Activated CD8-positive, alpha-beta memory T cell treated with anti-CD3 and anti-CD28 coated beads for 48 hours (primary cell): ENCODE measurements at places on chromosomes 2 and 18.

DNA sequence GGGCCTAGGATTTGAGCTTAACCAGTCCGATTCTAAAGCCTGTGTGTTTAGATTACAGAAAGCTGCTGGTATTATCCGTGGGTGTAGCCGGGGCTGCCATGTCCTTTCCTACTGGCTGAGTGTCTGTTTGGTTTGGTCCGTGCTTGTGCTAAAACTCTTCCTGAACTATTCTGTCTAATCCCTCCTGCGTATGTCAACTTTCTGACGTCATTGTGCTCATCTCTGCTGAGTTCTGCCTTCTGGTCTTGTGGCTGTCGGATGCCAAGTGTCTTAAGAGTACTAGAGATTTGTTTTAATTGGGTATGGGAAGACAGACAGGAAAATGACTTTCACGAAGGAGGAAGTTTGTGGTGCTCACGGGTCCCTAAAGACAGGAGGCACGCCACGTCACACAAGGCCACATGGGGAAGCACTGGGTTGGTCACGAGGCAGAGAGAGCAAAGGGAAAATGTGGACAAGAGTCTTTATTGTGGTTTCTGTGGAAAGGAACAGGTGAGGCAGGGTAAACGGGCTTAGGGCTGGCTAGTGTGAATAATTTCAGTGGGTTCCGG lies 31.8 kb upstream of the NTSR2 start:
- DNase-seq = no peak

GRCh38 chr18:36635414-36636096 lies 193.2 kb downstream of the TPGS2 start:
- no peak for DNase-seq

DNA sequence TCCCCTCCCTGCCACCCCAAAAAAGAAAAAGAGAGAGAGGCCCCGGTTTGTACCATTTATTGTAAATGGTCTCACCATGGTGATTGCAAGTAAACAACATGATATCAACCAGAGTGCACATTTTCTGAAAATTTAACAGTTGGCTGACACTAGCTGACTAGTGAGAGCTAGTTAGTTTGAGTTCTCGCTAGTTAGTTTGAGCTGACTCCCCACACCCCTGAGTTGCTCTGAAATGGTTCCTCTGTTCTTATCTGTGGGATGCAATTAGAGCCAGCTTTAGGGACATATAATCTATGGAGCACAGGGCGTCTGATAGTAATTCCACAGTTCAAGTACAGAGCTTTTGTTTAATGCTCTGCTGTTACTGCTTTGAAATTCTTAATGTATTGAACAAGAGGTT lies 13.1 kb downstream of the CASP10 start:
- no peak for DNase-seq

DNA sequence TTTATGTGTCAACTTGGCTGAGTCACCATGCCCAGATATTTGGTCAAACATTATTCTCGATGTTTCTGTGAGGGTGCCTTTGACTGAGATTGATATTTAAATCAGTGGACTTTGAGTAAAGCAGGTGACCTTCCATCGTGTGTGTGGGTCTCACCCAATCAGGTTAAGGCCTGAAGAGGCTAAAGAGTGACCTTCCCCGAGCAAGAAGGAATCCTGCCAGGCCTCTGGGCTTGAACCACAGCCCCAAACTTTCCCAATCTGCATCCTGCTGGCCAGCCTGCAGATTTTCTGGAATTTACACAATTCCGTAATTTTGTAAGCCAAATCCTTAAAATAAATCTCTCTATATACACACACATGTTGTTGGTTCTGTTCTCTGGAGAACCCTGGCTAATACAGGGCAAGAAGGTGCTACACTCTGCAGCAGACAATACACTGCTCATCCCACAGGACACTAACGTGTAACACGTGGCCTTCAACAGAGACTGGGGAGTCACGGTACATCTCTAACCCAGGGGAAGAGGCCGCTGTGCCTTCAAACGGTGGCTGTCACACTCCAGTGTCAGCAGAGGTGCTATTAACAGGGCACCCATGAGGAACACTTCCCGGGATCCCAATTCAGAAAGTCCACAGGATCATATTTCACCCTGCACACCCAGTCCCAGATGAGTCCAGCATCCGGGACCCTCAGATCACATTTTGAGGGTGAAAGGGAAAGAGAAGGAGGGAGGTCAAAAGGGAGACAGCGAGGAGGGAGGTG lies 113.1 kb upstream of the ID2 start:
- no peak for DNase-seq

- no peak for DNase-seq
These were observed 31.0 kb upstream of the NFE2L2 start for GRCh38 chr2:177295484-177295883.
